ENCODE measurements at places on chromosomes 11 and 22.

- no peak for DNase-seq
Measured at GRCh38 chr11:132131047-132131446, 760.6 kb downstream of the NTM start.

DNA sequence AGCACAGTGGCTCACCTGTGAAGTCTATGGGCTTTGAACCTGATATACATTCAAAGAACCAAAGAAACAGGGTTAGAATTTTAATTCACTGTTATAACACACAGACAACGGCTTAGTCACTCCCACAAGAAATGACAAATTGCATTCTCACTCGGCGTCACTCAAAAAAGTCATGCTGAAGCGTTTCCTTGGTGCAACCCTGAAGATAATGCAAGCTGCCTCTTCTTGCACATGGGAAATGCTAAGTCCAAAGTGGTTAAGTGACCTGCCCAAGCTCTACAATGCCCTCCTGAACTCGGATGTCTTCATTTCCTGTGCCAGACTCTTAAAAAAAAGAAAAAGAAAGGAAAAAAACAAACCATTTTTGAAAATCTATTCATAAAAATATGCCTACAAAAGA is 10.0 kb downstream of the LGR4 start:
- no peak for DNase-seq

- no peak for DNase-seq
Measured at GRCh38 chr11:73361953-73362776, 14.0 kb upstream of the RELT start.

GRCh38 chr22:27642104-27642800 is 159.3 kb downstream of the MN1 start:
- no peak for DNase-seq

DNA sequence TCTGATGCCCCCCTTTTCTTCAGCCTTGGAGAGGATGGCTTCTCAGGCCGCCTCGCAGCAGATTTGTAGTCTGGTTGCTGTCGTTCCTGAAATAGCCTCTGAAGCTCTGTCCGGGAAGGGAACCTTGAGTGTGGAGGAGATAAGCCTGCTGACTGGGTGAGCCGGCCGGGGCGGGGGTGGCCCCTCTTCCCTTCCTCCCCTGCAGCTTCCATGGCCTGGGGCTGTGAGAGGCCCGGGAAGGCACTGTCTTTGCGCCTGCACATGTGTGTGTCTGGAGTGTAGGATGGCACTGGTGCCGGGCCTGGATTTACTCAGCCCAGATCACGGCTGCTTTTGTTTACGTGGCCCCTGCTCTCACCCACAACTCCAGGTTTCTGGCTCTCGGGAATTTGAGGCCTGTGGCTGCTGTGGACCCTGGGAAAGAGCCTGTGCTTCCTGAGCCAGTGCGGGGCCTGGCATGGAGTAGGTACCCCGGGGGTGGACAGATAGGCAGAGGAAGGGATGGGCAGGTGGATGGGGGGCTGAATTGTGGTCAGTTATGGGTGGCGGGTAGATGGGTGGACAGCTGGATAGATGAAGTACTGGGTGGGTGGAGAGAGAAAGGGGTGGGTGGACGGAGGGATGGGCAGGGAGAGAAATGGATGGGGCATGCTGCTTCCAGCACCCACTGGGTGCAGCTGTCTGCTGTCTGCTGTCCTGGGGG is 16.6 kb downstream of the KCNQ1 start:
- no peak for DNase-seq

DNA sequence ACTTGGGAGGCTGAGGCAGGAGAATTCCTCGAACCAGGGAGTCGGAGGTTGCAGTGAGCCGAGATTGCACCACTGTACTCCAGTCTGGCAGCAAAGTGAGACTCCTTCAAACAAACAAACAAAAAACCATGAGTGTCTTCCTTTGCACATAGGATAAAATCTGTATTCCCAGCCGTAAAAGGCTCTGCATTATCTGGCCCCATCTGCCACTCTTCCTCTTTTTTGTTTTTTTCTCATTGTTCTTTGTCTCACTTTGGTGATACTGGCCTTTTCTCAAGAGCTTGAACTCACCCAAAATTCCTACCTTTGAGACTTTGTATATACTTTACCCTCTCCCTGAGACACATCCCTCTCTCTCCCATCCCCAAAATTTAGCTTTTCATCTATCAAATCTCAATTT is 17.6 kb downstream of the FDX1 start:
- DNase-seq: no peak

GRCh38 chr11:61193596-61193995 is 9.7 kb upstream of the PGA3 start:
- DNase-seq: no peak

DNA sequence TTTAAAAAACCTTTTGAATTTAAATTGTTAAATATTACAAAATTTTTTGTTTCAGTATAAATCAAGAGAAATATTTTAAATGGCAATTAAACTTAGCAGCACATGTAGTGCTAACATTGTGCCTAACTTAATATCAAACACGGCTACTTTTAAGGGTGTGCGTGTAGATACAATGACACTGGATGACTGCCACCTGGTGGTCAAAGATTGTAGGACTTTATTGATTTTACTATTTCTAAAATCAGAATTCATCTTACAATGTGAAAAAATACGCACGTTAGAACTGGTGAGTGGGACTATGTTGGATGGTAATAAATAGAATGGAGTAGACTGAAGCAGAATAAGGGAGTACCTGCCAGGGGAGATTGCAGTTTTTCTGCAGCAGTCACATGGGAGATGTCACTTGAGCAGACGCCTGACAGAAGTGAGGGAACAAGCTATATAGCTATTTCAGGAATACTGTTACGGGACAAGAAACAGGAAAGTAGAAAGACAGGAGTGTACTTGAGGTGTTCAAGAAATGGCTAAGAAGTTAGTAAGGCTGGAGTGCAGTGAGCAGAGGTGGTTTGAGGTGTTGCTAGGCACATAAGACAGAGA is 52.9 kb downstream of the UVRAG start:
- DNase-seq: no peak

DNA sequence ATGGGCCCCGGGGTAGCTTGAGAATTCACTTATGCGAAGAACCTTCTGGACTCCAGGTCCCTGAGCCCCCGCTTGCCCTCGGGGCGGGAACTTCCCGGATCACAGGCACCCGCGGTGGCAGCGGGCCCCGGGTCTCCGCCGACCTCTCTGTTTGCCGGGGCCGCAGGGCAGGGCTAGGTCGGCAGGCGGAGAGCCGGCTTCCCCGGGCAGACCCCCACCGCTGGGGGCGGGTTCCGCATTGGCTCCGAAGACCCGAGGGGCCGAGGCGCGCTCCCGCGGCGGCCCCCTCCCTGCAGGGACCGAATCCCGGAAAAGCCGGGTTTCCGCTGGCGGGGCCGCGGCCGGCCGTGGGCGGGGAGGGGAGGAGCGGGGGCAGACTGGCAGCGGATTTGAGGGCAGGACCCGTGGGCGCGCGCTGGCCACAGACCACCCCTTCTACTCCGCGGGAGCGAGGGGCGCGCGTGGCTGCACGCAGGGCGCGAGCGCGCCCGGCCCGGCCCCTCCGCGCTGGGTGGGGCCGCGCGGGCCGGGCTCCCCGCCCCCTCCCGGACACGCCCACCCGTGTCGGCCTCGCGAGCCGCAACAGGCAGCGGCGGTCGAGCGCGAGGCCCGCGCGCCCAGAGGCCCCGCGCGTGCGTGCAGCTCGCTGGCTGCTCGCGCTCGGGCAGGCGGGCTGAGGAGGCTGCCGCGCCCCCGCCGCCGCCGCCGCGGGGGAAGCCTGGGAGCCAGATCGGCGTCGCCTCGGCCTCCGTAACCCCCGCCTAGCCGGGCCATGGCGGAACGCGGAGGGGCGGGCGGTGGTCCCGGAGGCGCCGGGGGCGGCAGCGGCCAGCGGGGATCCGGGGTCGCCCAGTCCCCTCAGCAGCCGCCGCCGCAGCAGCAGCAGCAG is at the start of gene PACS1:
Gene PACS1, plus strand, starts transcription at position 558 of the 889 bp plus-strand sequence. Its CDS starts 215 bp downstream, at position 773.
- DNase-seq: no peak

GRCh38 chr11:75474878-75475766 is 42.1 kb upstream of the KLHL35 start:
- peak; percentile 41 for DNase-seq

- DNase-seq: no peak
Measured at GRCh38 chr11:122505304-122506006, 150.1 kb upstream of the UBASH3B start.

DNA sequence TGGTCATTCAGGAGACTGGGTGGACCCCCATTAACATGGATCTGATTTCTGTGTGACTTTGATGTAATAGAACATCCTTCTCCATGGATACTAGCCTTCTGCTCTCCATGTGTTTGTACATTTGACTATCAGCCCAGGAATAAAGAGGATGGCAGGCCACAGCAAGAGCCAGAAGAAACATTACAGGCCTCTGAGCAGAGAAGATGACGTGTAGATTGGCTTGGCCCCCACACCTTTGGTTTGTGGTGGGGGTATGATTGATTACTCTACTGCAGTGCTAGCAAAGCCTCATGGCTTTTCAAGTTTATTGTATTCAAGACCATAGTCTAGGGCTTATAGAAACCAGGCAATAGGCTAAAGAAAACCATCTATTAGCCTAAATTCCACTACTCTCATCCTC is 77.0 kb downstream of the GRAMD1B start:
- DNase-seq: no peak

DNA sequence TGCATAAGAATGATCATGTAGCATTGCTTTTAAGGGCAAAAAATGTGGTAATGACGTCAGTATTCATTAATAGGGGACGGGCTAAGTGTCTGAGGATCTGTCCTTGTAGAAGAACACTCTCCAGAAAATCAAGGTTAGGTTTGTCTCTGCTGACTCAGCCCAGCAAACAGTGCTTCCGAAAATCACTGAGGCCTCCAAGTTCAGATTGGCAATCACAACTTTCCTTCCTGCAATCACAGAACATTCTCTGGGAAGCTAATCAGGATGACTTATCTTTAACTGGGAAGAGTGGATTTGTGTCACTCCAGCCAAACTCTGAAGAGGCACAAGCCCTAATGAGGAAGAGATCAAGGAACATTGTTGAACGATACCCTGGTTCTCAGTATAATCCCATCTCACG is 123.2 kb upstream of the LDLRAD3 start:
- DNase-seq: no peak

- no peak for DNase-seq
Measured at GRCh38 chr22:46062232-46062615, 85.3 kb upstream of the WNT7B start.

DNA sequence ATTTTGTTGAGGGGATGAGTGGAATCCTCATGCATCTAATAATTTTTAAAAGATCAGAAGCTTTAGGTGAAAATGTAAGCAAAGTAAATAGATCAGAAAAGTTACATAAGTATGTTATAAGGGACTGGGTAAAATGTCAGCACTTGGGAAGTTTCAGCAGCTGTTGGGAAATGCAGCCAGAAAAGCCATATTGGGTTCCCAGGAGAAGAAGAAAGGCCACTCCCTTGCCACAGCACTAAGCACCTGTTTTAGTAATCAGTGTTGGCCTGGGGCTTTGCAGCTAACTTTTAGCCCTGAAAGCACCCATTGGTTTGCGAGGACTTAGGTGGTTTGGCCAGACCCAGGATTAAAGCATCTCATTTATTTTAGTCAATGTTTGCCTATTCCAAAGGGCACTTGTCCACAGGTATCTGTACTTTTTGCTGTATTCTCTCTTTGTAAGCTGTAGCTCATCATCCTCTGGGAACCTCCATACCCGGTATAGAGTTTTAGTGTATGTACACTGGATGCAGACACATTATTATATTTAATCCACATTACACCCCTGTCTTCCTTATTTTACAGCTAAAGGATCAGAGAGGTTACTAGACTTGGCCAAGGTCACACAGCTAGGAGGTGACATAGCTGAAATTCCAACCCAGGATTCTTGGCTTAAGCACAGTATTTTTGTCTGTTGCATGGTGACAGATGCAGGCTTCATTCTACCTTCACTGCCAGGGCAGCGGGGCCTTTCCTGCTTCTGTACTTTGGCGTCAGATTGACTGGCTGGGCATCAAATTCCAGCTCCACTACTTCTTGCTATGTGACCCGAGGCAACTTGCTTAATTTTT is 127.7 kb upstream of the SESN3 start:
- DNase-seq: no peak

DNA sequence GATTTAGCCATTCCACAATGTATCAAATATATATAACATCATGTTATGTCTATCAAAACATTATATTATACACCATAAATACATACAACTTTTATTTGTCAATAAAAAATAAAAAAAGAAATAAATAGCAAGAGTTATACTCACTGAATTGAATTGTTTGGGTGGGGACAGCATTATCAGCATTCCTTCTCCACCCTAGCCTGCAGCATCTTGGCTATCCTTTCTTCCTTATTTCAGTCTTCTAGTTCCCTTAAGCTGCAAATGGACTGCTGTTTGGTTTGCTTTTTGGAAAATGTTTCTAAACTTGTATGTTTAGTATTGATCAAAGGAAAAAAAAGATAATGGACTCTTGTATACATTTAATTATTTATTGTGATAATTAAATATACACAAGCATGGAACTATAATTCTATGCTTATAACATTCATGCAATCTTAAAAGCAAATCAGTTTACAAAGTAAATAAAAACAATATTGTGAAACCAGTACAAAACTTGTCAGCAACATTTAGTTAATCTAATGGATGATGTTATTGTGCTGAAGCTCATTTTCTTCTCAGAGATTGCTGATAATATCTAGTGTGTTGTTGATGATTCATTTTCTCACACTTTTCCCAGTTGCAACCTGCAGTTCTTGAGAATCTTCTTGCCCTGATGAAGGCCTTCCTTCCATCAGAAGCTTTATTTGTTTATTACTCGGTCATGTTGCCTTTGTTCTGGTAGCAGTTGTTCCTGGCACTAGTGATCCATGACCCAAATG is 5.0 kb downstream of the ARHGAP42 start:
- no peak for DNase-seq

- DNase-seq: no peak
Measured at GRCh38 chr11:42521994-42522393, 789.8 kb upstream of the API5 start.

DNA sequence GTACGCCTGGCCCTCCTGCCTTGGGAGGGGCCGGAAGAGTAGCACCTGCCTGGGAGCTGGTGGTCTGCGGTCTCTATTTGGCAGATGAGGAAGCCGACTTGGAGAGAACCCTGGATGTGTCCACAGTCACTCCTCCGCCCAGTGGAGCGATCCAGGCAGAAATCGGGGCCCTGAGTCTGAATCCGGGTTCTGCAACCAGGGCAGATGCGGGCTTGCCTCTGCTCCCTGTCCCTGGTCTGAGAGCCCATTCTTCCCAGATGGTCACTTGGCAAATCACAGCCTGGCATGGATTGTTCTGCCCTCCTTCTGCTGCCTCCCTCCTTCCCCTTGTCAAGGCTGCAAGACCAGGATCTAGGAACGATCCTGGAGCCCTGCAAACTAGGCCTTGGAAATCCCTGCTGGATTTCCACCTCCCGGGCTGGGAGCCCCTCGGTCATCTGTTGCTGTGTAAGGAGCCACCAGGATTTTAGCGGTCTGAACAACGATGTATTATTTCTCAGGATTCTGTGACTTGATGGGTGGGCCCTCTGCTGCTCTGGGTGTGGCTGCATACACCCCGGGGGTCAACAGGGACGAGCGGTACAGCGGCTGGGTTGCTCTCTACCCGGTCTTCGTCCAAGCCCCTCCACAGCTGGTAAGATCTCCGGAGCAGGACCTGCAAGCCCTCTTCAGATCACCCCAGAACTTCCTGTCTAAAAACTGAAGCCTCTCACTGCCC is 2.0 kb upstream of the ASCL2 start:
- no peak for DNase-seq

- DNase-seq: no peak
Measured at GRCh38 chr22:39290724-39291161, 28.7 kb downstream of the RPL3 start.

GRCh38 chr22:25750569-25751173 is 8.7 kb downstream of the MYO18B start:
- no peak for DNase-seq

GRCh38 chr11:11056749-11057471 is 199.1 kb upstream of the ZBED5 start:
- DNase-seq: no peak

Measured in NCI-H1436 treated with DMSO at 0.1 percent for 48 hours (cell line).